Endothelial cell of umbilical vein (primary cell): ENCODE measurements at places on chromosomes 11 and 22. TPM values are rescaled to one million over a fixed set of nuclear protein-coding genes. Genes with fewer than 3 reads are reported as not detected.

PANX3 gene
- total RNA-seq, result not detected in 2 replicates

ARHGAP32 gene
- 6.4 and 9.1 TPM in 2 replicates for total RNA-seq

ART1 gene
- total RNA-seq, result not detected in 2 replicates

NRGN gene
- 30.9 and 33.5 TPM in 2 replicates for total RNA-seq

FAM83F gene
- total RNA-seq, result not detected in 2 replicates

SLN gene
- total RNA-seq, result not detected in 2 replicates
